Activated CD4-positive, alpha-beta T cell treated with anti-CD3 and anti-CD28 coated beads, Interleukin-10, Interleukin-2, amounts not matched to agents 100 ng/mL and 50 ng/mL, durations not matched to agents 16 hours and 8 hours (primary cell): ENCODE measurements at places on chromosomes 12 and 14.

- DNase-seq: peak; percentile 16
Observed at GRCh38 chr12:49109641-49110463, 795 bp downstream of the LMBR1L start.

DNA sequence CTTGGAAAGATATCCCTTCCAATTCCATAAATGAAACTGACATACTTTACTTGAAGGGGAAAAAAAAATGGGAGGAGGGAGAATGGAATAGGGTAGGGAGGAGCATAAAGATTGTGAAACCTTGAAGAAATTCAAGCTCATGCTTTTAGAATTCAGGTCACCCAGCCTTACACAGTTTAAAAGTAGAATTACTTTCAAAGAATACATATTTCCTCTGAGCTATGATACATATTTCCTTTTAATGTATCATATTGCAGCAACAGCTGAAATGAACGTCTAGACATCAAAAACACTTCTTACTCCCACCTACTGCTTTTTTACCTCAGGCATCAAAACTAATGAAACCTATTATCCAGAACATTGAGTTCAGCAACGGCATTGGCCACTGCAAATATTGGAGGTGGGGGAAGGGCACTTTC lies 156.0 kb downstream of the MED13L start:
- DNase-seq: no peak

- peak; percentile 17 for DNase-seq
Observed at GRCh38 chr12:24109381-24110039, 160.0 kb upstream of the SOX5 start.

DNA sequence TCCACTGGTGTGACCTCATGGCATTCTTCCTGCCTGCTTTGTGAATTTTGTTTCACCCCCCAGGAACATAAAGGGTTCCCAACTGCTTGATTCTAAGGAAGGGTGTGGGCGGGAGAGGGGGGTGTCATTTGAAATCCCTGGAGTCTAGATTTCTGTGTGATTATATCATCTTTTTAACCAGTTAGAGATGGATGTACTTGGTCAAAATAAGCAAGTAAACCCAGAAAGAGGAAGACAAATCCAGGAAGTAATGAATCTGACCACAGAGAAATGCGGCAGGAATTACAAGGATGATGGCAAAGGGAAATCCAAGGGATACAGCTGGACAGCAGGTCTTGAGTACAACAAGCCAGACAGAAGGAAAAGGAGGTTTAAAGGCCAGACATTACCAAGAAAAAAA lies 38.9 kb downstream of the DMAC2L start:
- no peak for DNase-seq

DNA sequence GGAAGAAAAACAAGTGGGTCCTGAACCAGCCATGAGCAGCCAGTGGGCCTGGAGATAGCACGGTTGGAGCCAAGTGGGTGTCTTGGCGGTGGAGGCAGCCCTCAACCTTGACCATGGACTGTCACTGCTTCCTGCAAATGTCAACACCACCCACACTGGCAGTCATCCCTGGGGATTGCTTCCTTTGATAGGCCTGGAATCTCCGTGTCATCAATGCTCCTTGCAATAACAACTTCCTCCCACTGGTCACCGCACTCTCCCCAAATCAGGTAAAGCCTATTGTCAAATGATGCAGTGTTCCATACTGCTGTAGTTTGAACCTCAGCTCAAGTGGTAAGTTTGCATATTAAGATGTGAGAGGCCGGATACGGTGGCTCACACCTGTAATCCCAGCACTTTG lies 129.1 kb downstream of the NTF3 start:
- DNase-seq: no peak

DNA sequence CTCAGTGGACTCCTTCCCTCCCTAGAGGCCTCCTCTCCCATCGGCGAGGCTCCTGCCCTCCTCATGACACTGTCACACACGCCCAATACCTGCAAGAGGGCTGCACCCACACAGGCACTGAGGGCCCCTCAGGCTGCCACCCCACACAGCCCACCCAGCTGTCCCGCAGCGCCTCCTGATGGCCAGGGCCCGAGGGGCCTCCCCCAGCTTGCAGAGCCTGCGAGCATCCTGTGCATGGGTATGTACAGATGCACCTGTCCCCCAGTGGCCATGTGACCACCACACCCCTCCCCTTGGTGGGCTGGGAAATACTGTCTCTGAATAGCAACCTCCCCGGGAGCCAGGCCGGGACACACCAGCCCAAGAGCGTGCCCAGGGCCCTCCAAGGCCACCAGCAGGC lies 19.0 kb upstream of the NUDT14 start:
- DNase-seq: no peak
